Esophagus squamous epithelium (tissue), 5 donors: ENCODE measurements at places on chromosomes 6 and 20.

DNA sequence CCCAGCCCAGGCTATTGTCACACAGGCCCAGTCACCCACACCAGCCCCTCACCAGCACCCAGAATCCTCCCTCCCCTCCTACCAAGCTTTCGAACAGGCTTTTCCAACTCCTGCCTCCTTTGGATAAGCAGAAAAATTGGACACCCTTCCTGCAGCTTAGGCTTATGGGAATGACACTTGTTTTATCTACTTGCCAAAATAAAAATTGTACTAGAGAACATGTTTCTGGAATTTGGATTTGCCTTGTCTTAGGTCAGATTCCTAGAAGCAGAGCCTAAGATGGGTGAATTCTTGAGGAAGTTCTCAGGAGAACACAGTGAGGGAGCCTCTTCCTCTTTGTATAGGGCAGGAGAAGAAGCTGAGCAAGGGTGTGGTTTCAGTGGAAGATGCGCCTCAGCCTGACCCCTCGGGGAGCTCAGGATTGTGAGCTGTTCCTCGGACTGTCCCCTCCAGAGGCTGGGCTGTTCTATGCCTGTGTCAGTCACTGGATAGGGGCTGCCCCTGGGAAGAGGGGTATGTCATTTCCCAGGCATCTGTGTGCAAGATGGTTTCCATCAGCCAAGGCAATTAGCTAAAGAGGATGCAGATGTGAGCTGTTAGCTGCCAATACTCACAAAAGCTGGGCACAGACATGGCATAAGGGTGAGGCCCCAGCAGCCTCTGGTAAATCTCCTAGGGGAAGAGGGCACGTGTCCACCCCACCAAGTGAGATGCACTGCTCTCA, 33.9 kb downstream of the ITPR3 start:
- DNase-seq = no peak

GRCh38 chr20:59481067-59481466, 123.3 kb upstream of the PHACTR3 start:
- no peak for DNase-seq

- DNase-seq = no peak
These were observed 10.9 kb downstream of the LRRC1 start for GRCh38 chr6:53805725-53806124.

DNA sequence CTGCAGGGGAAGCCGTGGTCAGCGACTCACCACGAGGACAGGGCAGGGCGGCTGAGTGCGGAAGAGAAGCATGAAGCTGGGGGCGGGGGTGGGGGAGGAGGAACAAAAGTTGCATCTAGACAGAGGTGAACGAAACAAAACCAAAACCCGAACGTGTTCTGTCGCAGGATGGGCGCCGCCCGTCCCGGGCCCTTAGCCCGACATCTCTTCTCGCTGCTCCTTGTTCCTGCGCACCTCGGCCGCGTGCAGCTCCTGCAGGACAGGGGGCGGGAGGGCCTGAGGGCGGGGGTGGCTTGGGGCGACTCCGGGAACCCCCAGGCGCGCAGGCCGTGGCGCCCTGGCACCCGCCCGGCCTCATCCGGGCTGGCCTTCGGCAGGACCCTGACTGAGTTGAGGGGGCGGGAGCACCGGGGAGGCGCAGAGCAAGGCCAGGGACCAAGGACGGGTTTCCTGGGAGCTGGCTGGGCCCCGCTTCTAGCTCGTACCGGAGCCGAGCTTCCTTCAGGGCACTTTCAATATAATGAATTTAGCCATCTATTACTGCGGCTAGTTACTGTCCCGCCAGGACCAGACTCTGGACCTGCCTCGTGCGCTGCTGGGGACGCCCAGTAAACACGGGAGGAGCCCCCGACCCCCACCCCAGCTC, 12.0 kb downstream of the STMN3 start:
- no peak for DNase-seq

DNA sequence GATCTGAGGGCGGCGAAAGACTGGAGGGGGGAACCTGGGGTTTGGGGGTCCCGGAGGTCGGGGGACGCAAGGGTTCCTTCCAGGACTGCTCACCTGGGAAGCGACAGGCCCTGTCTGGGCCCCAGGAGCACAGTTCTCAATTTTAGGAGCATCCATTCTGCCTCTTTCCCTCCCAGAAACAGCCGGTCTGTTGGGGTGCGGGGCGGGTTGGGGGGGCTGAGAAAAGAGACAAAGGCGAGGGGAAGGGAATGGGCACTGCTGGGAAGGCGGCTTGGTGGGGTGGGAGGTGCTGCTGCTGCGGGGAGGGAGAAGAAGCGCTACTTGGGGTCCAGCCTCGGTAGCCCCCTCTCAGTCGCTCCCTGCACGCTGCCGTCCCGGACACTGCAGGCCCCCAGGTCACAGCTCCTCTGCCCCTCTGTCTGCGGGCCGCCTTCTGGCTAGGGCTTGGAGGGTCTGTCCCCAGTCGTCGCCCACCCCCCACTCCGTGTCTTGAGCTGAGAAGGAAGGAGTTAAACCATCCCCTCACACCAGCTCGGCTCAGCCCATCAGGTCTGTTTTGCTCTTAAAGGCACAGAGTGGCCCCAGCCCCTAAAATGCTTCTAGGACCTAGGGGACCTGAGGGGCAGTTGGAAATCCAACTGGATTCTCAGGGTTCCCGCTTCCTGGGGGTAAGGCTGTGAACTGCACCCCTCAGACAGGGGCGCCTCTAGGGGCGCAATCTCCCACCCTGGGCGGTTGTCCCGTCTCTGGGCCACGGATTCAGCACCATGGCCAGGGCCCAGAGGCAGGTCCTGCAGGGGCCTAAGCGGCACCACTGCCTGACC, 690 bp downstream of the GDAP1L1 start:
- no peak for DNase-seq

- DNase-seq = no peak
These were observed 520.8 kb downstream of the EPM2A start for GRCh38 chr6:145214570-145214969.

GRCh38 chr6:105179244-105180065, at the start of gene POPDC3:
Gene POPDC3, minus strand, starts transcription at chr6:105180014. Its CDS starts 18,105 bp downstream, at chr6:105161909.
- no peak for DNase-seq

DNA sequence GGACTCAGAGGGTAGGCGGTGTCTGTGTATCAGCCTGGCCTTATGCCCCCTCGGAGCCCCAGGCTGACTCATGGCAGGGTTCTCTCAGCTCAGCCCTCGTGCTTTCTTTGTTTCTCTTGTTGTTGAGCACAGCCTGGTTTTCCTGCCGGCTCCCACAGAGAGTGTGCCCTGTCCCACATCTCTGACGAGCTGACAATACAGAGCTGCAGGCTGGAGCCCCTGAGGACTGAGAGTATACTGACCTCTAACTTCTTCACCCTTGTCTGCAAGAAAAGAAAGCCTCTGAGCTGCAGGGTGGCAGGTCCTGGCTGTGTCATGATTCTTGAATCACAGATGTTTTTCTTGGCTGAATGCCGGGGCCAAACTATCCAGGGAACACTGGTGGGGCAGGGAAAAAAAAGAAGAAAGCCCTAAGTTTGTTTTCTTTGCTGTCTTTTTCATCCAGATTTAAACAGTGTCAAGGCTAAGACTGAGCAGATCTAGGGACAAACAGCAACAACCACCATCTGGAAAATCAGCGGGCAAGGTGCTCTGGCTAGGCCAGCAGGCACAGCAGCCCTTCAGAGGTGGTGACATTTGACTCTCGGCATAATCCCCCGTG, 63.3 kb upstream of the ZNF133 start:
- no peak for DNase-seq
